Stimulated activated CD4-positive, alpha-beta T cell treated with anti-CD3 and anti-CD28 coated beads, Interleukin-2, amount 100 ng/mL, for 4 hours (primary cell): ENCODE measurements at places on chromosomes 3 and 15.

DNA sequence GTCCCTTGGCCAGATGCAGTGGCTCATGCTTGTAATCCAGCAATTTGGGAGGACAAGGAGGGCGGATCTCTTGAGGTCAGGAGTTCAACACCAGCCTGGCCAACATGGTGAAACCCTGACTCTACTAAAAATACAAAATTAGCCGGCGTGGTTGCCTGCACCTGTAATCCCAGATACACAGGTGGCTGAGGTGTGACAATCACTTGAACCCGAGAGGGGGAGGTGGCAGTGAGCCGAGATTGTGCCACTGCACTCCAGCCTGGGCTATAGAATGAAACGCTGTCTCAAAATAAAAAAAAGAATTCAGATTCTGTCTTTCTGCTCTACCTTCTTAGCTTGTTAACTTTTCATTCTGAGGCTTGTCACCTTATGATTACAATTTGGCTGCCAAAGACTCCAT is 22.1 kb downstream of the MYO5A start:
- no peak for DNase-seq

DNA sequence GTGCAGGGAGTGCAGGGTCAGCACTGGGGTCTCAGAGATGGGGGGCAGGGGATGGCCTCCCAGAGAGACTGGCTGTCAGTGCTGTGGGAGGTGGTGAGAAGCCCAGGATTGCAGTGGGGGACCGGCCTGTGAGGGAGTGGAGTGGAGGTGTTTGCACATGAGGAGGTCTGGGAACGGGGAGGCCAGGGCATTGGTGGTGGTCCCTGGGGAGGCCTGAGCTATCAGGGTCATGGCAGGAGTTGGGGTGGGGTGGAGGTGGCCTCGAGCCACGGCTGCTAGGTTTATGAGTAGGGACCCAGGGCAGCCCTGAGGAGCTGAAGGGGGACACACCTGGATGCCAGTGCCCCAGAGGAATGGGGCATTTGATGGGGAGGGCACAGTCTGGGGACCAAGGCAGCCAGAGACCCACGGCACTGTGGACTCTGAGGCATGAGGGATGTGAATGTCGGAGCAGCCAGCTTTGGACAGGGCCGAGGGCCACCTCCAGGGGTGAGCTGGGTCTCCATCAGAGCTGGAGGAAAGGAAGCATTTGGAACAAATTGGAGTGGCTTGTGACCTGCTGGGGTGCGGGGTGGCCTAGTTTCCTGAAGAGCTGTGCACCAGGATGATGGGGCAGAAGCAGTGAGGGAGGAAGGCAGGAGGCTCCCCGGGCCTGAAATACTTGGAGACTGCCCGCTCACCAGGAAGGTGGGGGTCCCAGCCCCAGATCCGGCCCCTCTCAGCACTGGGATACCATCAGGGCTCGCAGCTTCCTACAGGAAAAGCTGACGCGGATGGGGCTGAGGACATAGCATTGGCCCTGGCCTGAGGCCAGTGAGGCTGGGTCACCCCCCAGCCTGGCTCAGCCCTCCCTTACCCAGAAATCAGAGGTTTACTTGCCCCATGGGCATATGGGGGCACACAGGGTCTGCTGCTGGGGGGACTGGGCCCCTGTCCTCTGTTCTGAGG is 9.5 kb upstream of the CSPG4 start:
- DNase-seq: no peak

GRCh38 chr3:184291044-184291737 is 7.8 kb upstream of the PSMD2 start:
- no peak for DNase-seq

DNA sequence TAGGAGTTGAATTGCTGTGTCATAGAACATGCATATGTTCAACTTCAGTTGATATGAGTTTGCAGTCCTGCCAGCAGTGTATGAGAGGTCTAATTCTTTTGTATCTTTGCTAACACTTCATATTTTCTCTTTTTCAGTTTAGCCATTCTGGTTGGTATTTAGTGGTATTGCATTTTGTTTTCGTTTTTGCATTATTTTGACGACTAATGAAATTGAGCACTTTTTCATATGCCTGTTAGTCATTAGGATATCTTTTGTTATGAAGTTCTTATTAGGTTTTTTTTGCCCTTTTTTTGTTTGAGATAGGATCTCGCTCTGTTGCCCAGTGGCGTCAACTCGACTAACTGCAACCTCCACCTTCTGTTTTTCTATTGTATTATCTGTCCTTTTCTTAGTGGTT is 9.2 kb downstream of the TRIP4 start:
- DNase-seq: no peak

- no peak for DNase-seq
These were observed 100.6 kb downstream of the CHSY1 start for GRCh38 chr15:101151288-101151687.

DNA sequence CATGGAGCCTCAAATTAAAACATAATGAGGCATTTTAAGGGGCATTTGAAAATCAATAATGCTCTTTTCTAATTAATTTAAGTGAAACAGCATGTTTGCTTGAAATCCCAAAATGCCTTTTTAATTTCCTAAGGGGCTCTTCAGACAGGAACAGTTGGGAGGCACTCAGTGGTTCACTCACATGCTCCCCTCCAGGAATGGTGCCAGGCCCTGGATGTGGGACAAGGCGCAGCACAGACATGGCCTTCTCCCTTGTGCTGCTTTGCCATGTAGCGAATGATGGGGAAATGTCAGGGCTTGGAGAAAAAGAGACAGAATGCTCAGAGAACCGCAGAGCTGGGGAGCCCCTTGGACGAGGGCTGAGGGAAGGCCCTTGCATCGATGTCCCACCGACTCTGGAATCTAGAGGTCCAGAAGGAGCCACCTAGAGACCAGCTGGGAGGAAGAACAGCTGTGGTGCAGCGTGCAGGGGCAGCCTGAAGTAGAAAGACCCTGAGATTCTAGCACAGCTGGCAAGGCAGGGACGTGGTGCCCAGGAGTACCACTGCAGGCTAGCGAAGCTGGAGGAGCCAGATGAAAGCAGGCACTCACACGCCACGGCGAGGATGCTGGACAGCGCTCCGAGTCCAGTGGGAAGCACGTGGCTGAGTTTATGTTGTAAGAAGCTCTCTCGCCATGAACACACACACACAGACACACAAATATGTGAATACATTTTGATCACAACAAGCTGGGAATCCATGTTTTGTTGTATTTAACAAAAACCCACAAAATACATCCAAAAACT is 27.0 kb downstream of the NSMCE3 start:
- no peak for DNase-seq
